ENCODE measurements at places on chromosomes 4 and X.

- DNase-seq = peak; percentile 98
Observed at GRCh38 chr4:7857238-7857701, 82.4 kb downstream of the AFAP1 start.

DNA sequence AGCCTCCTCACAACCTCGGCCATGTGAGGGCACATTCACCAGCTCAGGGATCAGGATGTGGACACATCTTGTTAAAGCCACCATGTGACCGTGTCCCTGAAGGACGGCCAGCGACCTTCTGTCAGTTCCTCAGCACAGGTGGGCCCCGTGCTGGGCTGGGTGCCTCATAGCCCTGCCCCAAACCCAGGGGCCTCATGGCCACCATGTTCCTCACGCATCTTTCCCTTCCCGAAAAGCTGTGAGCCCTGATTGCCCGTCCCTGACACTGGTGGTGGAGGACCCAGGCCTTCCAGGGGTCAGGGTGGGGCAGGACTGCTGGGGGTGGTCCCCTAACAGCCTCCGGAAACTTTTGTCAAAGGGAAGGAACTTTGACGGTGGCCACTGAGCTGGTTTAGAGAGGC lies 60.1 kb upstream of the ADRA2C start:
- DNase-seq = no peak

- no peak for DNase-seq
Observed at GRCh38 chrX:47697181-47697580, 38.2 kb upstream of the UXT start.

DNA sequence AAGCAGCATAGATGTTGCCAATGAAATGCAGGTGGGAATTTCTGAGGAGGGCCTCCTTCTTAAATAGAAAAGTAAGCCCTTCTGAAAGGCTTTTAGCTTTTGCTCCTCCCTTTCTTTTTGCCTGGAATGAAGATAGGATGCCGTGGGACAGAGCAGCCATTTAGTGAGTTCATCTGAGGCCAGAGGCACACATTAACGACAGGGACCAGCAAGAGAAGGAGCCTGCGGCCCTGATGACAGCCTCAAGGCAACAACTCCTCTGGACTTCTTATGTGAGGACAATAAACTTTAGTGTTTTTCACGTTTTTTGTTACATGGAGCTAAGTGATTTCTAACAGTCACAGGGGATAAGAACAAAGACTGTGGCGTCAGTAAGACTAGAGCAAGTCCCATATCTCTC lies 1.1 kb upstream of the BDH2 start:
- DNase-seq = no peak

DNA sequence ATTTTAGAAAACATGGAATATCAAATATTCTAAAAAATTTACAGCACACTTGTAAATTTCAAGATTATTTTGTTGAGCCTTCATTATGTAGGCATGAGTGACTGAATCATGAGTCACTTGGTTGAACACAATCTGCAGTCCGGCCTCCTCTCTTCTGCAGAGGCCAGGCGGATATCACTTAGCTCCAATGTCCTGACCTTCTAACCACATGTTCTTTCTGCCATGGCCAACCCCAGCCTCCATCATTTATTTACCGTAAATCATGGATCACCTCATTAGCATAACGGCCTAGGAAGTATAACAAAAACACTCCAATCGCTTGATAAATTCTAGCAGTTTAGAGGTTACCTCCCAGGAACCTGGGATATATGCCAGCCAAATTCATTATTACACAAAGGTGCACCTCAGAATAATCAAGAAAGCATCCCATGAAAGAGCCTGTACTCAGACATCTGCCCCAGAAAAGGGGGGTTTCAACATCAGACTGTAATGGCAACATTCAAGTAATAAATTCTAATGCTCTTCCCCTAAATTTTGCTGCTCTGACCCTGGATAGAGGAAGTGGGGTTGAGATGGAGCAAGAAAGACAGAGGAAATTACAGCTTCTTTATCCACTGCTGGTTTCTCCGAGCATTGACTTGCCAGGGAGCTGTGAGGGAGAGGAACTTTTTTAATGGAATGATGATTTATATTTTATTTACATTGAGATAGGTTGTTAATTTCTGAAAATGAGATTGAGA lies 2153.6 kb upstream of the AGA start:
- DNase-seq = no peak

- peak; percentile 86 for DNase-seq
Observed at GRCh38 chr4:77818073-77818601, 1.0 kb downstream of the CNOT6L start.

DNA sequence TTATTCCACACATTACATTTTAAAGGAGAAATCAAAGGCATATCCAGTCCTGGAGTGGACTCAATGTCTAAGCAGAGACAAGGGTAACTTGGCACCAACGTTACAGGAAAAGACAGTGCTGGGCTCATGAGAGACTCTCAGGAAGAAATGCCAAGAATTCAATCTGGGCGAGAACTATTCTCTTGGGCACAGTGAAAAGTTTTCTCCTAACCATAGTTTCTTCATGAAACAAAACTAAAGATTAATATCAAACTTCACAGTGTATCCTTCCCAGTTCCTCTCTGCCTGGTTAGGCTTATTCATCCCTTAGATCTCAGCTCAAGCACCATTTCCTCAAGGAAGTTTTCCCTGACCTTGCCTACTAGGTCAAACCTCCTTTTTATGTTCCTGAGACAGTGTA lies 109.4 kb upstream of the TLL1 start:
- DNase-seq = no peak

DNA sequence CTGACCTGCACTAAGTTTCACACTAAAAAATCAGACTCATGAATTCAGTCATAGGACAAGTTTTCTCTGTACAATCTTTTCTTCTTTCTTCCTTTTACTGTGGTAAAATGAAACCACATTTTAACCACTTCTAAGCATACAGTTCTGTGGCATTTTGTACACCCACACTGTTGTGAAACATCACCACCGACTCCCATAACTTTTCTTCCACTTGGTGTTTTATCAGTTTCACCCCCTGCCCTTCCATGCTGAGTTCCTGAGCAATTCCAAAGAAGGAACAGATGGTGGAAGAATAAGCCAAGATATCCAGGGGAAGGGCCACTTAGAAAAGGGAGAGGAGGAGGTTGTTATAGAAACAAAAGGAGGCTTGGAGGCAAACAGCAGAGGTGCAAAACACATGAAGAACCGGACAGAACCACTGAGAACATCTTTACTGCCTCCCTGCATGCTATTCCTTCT lies 22.6 kb downstream of the SLC25A4 start:
- peak; percentile 65 for DNase-seq

GRCh38 chr4:113832803-113833202 lies 71.3 kb upstream of the CAMK2D start:
- no peak for DNase-seq

- no peak for DNase-seq
Observed at GRCh38 chrX:97030463-97030862, 146.8 kb downstream of the RPA4 start.

- DNase-seq = peak; percentile 96
Observed at GRCh38 chr4:128776794-128777216, 32.7 kb upstream of the JADE1 start.

- no peak for DNase-seq
Observed at GRCh38 chr4:23297327-23297726, 592.5 kb downstream of the PPARGC1A start.

All from EH (cell line).